ENCODE measurements at places on chromosomes 1 and 21. TPM values are rescaled to one million over a fixed set of nuclear protein-coding genes. Genes with fewer than 3 reads are reported as not detected.

Gene TTC22
- 2.1 TPM for total RNA-seq

Gene TRIM58
- 0.53 TPM for total RNA-seq

Gene RGS13
- total RNA-seq, result not detected

DNA sequence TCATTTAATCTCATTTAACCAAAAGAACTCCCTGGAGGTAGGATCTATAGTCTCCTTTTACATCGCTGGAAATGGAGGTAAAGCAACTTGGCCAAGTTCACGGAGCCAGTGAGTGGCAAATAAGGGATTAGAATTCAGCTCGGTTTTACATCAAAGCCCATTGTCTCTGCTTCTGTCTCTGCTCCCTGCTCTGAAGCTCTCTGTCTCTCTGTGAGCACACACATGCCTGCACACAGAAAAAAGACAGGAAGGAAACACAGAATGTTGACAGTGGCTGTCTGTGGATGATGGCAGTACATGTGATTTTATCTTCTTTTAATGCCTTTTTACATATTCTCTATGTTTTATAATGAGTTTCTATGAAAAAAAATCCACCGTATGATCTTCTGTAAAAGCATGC, 8.9 kb upstream of the DHRS3 start:
- DNase-seq, result no peak

- DNase-seq, result no peak
Measured at GRCh38 chr1:150663321-150663720, 33.6 kb downstream of the GOLPH3L start.

- no peak for DNase-seq
Measured at GRCh38 chr1:21229246-21230000, 52.7 kb upstream of the EIF4G3 start.

DNA sequence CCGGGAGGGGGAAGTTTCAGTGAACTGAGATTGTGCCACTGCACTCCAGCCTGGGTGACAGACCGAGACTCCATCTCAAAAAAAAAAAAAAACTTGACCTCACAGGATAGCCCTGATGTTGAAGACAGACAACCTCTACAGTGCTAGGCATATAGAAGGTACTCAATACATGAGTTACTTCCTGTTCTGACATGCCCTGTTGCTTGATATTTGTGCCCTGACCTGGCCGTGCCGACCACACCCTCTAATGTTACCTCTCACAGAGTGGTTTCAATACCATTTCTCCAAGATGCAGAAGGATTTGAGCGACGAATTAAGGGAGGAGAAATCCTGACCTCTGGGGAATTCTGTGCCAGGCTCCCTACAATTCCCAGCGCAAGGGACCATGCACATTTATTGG, 5.2 kb downstream of the PTAFR start:
- DNase-seq, result no peak

DNA sequence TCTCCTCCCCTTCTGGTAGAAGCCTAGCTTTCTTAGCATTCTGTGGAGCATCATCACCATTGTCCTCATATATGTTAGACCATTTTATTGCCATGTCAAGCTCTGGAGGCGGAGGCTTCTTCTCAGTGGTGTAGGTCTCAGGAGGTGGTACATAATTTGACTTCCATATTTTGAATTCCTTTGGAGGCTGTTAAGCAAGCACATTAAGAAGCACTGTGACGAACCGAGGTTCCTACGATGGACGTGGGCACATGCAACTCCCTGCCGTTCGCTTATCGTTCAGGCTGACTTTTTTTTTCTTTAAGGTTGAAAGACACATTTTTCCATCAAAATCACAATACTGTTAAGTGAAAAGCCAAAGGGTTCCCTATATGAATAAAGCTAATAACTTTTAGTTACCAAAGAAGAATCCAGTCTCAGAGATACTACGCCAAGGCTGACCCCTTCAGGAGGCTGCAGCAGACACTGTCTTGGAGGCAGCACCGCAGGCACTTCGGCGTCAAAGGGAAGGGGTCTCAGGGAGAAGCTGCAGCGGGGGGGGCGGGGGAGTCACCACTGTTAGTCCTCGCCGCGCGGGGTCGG, 835 bp downstream of the C1orf52 start:
- peak; percentile 26 for DNase-seq

DNA sequence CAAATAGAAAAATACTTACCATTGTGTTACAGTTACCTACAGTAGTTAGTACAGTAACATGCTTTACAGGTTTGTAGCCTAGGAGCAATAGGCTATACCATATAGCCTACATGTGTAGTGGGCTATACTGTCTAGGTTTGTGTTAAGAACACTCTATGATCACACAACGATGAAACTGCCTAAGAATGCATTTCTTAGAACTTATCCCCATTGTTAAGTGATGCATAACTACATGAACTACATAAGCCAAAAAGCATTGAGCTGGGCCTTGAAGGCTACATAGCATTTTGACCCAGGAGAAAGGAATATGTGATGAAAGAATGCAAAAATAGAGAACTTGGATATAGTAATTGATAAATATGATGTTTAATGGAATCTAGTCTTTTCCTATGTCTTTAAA, 46.4 kb upstream of the JUN start:
- DNase-seq, result no peak

GRCh38 chr1:211742889-211743529, 67.6 kb upstream of the NEK2 start:
- DNase-seq, result no peak

Data from adrenal gland (tissue), 19 donors.